Vagina (tissue), 2 donors: ENCODE measurements at places on chromosomes 6 and 20. TPM values are rescaled to one million over a fixed set of nuclear protein-coding genes. Genes with fewer than 3 reads are reported as not detected.
A peak's percentile ranks its signal among the peaks of the same experiment; 100 is the strongest.

Gene MOG
- not detected for total RNA-seq

- H3K36me3 ChIP-seq, result no peaks in the 10 kb centered on the region
- H3K4me3 ChIP-seq, result peak overlapping the region; percentile 24
- no peak for DNase-seq
- H3K27ac ChIP-seq, result no peak overlapping the region
- peaks cover 17% of the 10 kb centered on the region for H3K4me1 ChIP-seq
Measured at GRCh38 chr6:1620504-1621069, 10.9 kb downstream of the FOXC1 start.

DNA sequence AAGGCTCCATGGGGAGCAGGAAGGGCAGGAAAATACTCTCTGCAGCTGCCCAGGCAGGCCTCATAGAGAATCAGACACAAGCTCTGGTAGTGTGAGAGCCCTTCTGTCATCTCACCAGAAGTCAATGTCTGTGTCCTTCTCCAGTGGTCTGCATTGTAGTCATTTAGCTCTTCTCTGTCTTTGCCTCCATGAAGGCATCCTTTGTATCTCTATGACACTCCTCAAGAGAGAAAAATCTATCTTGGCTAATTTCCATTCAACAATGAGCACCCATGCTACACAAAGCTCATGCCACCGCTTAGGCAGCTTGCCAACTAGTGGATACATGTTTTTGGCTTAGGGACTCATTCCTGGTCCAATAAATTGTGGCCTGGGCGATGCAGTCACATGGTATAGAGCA lies 92.1 kb downstream of the RNF217 start:
- no peaks in the 10 kb centered on the region for H3K4me1 ChIP-seq
- H3K4me3 ChIP-seq, result no peak overlapping the region
- no peak for DNase-seq

Gene GSTA3
- total RNA-seq, result not detected

Gene LIN28B
- not detected for total RNA-seq

Gene SLC25A27
- 39.3 TPM for total RNA-seq

Gene ARFRP1
- 30.9 TPM for total RNA-seq

- no peaks in the 10 kb centered on the region for H3K27me3 ChIP-seq
- DNase-seq, result no peak
- no peak overlapping the region for H3K4me3 ChIP-seq
- H3K4me1 ChIP-seq, result no peaks in the 10 kb centered on the region
Measured at GRCh38 chr6:34494973-34495372, 29.1 kb downstream of the PACSIN1 start.

Gene HLA-DRB5
- total RNA-seq, result 4.7 TPM

DNA sequence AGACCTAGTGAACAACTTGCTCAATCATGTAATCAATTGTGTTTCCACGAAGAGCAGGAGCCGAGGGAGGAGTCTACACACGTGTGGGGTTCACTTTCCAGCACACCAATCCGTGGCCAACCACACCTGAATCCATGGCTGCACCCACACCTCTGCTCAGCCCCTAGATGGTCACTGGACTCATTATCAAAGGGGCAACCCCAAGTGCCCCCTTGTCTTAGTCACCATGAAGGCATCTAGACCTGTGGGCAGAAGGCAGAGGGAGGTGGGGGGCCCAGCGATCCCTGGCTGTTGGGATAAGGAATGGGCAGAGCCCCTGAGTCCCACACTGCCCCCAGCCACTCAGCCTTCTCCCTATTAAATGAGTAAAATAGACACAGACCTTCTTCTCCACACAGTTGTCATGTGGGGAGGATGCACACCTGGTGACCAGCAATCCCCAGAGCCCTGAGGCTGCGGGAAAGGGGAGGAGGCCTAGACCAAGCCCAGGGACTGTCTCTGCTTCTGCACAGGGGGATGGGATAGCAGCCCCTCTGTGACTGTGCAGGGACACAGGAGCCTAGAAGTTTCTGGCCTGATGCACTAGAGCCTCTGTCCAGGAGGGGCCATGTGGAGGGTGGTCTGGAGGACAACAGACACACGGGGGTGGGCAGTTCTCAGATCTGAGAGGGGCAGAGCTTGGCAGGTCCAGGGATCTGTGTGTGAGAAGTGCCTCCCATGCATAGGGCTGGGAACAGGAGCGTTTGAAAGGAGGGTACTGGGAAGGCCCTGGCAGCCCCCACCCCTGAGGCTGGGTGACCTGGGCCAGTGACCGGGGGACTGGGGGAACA lies 1.9 kb upstream of the RAET1L start:
- H3K4me1 ChIP-seq, result peaks cover 19% of the 10 kb centered on the region
- no peak overlapping the region for H3K27ac ChIP-seq
- peak; percentile 80 for DNase-seq
- no peaks in the 10 kb centered on the region for H3K36me3 ChIP-seq
- no peak overlapping the region for H3K4me3 ChIP-seq

- no peak for DNase-seq
- no peaks in the 10 kb centered on the region for H3K27me3 ChIP-seq
- H3K27ac ChIP-seq, result peak overlapping the region; percentile 61
- peaks cover 55% of the 10 kb centered on the region for H3K4me1 ChIP-seq
- no peaks in the 10 kb centered on the region for H3K36me3 ChIP-seq
- no peak overlapping the region for H3K4me3 ChIP-seq
Measured at GRCh38 chr6:151901009-151901411, 93.5 kb downstream of the ESR1 start.

DNA sequence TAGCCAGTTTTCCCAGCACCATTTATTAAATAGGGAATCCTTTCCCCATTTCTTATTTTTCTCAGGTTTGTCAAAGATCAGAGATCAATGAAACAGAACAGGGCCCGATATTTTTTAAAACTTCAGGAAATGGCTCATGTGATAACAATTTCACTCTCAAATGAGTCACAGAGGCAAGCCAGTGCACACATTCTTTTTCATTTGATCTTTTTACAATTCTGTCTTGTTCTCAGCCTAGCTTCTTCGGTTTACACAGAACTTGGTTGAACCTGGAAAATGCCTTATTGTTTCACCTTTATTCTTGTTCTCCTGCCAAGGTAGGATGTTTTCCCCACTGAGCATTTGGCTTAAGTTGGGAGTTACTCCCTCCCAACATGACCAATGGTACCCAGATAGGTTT lies 258.9 kb downstream of the COL12A1 start:
- no peak for DNase-seq
- H3K36me3 ChIP-seq, result no peaks in the 10 kb centered on the region
- no peaks in the 10 kb centered on the region for H3K27me3 ChIP-seq
- H3K4me3 ChIP-seq, result no peak overlapping the region
- no peak overlapping the region for H3K27ac ChIP-seq

- H3K27me3 ChIP-seq, result no peaks in the 10 kb centered on the region
- DNase-seq, result no peak
- no peak overlapping the region for H3K27ac ChIP-seq
- H3K36me3 ChIP-seq, result no peaks in the 10 kb centered on the region
- H3K4me1 ChIP-seq, result no peaks in the 10 kb centered on the region
Measured at GRCh38 chr6:109506841-109507240, 23.8 kb upstream of the ZBTB24 start.

GRCh38 chr6:16670183-16670582 lies 91.1 kb downstream of the ATXN1 start:
- no peak overlapping the region for H3K4me3 ChIP-seq
- H3K36me3 ChIP-seq, result no peaks in the 10 kb centered on the region
- H3K4me1 ChIP-seq, result peaks cover 71% of the 10 kb centered on the region

DNA sequence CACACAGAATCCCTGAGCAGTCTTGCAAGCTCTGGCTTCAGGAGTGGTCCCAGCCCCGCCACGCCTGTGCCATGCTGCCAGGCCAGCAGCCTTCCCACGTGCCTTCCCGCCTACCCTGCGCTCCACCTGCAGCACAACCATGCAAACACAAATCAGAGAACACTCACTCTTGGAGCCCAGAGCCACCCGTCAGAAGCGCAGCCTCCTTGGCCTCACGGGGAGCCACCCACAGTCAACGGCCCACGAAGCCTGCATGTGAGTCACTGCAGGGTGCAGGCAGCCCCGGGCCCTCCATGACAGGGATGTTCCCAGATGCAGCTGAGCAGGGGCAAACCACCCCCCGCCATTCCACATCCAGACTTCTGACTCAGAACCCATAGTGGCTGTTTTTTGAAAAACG lies 217.0 kb downstream of the DLL1 start:
- no peaks in the 10 kb centered on the region for H3K36me3 ChIP-seq
- H3K27ac ChIP-seq, result no peak overlapping the region
- no peaks in the 10 kb centered on the region for H3K4me1 ChIP-seq
- no peak overlapping the region for H3K4me3 ChIP-seq

Gene ENPP1
- 14.7 TPM for total RNA-seq

Gene RNASET2
- total RNA-seq, result 31.4 TPM

GRCh38 chr6:70857387-70858077 lies 99.3 kb downstream of the B3GAT2 start:
- H3K36me3 ChIP-seq, result peaks cover 3% of the 10 kb centered on the region
- no peak overlapping the region for H3K27ac ChIP-seq
- H3K27me3 ChIP-seq, result no peaks in the 10 kb centered on the region
- no peak overlapping the region for H3K4me3 ChIP-seq
- no peaks in the 10 kb centered on the region for H3K4me1 ChIP-seq

DNA sequence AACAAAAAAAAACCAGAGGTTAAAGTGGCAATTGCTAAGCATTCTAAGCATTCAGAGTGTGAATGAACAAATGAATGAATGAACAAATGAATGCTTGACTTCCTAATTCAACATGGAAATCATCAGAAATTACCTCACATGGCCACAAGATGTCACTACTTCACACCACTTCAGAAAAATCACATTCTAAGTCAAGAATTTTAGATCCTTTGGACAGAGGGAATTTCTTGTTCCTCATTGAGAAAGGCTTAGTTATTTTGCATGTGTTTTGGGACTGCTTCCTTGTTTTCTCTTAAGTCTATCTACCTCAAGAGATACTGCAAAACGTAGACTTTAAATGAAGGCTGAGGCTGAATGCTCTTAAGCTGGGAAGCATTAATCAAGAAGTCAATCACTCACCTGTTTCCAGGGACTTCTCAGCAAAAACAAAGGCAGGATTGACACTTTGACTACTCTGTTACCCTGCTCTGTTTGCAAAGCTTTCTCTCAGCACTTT lies 120.2 kb downstream of the MBOAT1 start:
- no peaks in the 10 kb centered on the region for H3K27me3 ChIP-seq
- H3K36me3 ChIP-seq, result no peaks in the 10 kb centered on the region
- no peaks in the 10 kb centered on the region for H3K4me1 ChIP-seq
- no peak overlapping the region for H3K4me3 ChIP-seq
- DNase-seq, result no peak

Gene LRRC1
- total RNA-seq, result 52.5 TPM
